Stimulated activated CD4-positive, alpha-beta T cell treated with anti-CD3 and anti-CD28 coated beads, Interleukin-1b, Interleukin-23, amount 100 ng/mL, for 4 hours (primary cell): ENCODE measurements at places on chromosomes 2 and 18.
A peak's percentile ranks its signal among the peaks of the same experiment; 100 is the strongest.

GRCh38 chr2:178829299-178829960, 22.2 kb upstream of the TTN start:
- DNase-seq: no peak

- no peak for DNase-seq
Observed at GRCh38 chr2:120642646-120643045, 93.0 kb upstream of the GLI2 start.

GRCh38 chr2:31372097-31372496, 42.4 kb downstream of the XDH start:
- no peak for DNase-seq

- no peak for DNase-seq
Observed at GRCh38 chr18:32469691-32470459, 807 bp downstream of the GAREM1 start.

GRCh38 chr18:32351032-32351431, 119.7 kb downstream of the GAREM1 start:
- no peak for DNase-seq

DNA sequence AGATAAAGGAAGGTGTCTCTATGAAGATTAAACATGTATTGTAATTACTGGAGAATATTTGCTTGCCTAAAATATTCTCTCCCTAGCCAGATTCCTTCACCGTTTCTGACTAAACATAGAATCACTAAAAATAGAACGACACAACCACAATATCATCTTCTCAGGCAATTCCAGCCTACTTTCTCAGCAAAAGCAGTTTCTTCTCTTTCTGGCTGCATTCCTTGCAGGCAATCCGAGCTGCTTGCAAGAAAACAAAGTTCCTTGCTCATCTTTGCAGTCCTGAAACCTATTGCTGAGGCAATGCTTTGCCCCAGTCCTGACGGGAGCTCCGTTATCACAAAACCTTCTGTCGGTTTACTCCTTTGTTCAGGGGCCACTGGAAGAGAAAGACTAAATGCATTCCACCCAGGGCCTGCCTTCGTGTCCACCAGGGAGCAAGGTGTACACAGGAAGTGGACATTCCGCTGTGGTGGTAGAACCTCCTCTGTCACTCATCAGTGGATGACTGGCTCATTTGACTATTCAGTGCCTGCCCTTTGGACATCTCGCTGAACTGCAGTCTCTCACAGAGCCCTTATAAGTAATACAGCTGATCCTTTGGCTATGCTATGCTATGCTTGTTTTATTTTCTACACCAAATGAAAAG, 239.2 kb upstream of the DOK6 start:
- DNase-seq: no peak

DNA sequence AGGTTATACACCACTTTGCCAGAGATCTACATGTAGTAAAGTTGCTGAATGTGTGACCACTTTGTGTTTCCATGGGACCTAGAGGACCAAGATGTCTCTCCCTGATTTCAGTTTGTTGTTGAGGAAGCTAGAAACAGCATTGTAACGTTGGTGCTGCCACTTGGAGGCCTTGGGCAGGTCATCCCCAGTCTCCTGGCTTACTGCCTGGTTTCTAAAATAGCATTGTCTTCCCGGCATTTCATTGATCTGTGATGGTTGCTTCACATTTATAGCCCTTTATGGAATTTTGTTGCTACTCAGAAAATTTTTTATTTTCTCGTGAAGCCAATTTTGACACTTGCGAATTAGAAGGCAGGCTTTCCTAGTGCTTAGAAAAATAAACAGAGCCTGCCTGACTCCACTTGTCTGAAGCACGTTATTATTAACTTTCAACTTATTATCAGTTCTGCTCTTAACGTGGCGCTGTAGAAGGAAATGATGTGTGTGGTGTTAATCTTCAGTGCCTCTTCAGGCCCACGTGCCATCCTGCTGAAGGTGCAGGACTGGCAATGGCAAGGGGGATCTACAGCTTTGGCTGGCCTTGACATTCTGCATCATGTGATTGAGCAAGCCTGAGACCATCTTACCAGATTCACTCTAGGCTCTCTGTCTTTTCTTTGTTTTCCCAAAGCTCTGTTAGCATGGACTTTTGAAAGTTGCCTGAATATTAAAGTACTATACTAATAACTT, 59.9 kb downstream of the INPP4A start:
- no peak for DNase-seq

GRCh38 chr18:77079954-77080682, 52.5 kb downstream of the MBP start:
- DNase-seq: no peak

- no peak for DNase-seq
Observed at GRCh38 chr2:179129574-179130238, 79.8 kb upstream of the CCDC141 start.

DNA sequence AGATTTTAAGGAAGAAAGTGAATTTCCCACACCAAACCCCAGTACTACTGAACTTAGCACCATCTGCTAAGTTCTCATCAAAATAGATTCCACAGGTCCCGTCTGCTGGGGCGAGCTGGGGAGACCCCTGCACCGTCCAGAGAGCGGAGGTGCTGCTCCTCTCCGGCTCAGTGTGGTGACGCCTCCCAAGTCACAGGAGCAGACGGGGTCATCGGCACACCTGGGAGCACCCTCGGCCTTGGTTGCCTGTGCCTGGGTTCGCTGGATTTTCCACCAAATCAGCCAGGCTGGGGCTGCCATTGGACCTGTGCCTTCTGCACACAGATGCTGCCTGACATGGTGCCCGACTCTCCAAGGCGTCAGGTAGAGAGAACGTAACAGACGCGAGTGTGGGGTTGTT, 141.3 kb downstream of the PXDN start:
- DNase-seq: no peak

- DNase-seq: no peak
Observed at GRCh38 chr2:224433442-224433841, 31.5 kb upstream of the FAM124B start.

- no peak for DNase-seq
Observed at GRCh38 chr2:63876311-63876710, 34.6 kb downstream of the UGP2 start.

DNA sequence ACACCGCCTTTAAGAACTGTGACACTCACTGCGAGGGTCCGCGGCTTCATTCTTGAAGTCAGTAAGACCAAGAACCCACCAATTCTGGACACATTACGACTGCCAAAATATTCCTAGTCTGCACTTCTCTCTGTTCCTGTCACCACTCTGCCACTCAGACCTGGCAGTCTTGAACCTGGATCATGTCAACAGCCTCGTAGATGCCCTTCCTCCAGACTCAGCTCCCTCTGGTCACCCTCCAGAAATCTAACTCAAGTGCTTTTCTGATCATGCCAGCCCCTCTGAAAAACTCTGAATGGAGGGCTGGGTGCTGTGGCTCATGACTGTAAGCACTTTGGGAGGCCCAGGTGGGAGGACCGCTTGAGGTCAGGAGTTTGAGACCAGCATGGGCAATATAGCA, 20.3 kb downstream of the AAK1 start:
- no peak for DNase-seq

GRCh38 chr2:170121689-170122088, 56.3 kb upstream of the MYO3B start:
- DNase-seq: no peak

DNA sequence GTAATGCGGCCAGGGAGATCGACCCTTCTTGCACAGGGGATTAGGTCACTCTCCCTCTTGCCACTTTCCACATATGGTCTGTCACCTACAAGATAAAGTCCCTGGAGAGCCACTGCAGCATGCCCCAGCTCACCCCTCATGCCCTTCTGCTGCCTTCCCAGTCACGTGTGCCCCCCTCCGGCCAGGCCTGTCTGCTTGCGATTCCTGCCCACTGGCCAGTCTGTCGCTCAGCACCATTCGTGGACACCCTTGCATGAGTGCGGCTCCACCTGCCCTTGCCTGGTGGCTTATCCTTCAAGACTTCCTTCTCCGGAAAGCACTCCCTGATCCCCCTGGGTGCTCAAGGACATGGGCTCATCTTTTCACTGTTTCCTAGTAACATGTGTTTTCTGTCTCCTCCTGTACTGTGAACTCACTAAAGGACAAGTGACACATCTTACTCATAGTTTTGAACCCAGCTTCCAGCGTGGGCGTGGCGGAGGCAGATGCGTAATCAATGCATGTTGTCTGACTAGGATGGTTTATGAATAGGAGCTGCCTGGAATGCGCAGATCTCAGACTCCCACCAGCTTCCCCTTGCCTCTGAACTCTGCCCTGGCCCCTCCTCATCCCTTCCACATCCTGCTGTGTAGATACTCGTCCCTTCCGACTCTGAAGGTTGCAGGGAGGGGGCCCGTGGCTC, 7.8 kb upstream of the NT5DC4 start:
- DNase-seq: peak; percentile 23

GRCh38 chr2:134189009-134189720, 64.7 kb upstream of the MGAT5 start:
- no peak for DNase-seq

GRCh38 chr2:235769046-235769445, 275.2 kb downstream of the AGAP1 start:
- no peak for DNase-seq

- no peak for DNase-seq
Observed at GRCh38 chr18:42178376-42179080, 223.5 kb downstream of the PIK3C3 start.

DNA sequence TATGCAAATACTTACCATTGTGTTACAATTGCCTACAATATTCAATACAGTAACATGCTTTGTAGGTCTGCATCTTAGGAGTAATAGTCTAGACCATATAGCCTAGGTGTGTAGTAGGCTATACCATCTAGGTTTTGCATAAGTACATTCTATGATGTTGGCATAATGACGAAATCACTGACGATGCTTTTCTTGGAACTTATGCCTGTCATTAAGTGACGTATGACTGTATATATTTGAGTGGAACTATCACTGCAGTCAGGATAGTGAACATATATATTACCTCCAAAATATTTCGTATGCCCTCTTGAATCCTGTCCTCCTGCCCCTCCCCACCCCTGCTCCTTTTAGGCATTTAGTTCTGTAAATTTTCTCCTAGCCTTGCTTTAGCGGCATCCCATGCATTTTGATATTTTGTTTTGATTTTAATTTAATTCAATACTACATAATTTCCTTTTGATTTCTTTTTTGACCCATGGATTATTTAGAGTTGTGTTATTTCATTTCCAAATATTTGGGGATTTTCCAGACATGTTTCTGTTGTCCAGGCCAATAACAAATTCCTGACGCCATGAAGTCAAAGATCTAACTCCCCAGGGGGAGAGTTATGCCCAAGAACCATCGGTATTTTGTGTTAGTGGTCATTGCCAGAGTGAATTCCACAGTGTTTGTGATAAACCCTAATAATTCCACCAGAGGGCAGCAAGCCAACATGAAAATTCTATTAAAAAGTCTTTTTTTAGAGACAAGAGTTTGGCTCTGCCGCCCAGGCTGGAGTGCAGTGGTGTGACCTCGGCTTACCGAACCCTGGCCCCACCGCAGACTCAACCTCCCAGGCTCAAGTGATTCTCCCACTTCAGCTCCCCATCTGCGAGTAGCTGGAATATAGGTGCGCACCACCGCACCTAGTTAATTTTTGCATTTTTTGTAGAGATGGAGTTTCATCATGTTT, 24.2 kb upstream of the CASP8 start:
- DNase-seq: peak; percentile 48

GRCh38 chr2:116859708-116860107, 954.8 kb upstream of the DDX18 start:
- no peak for DNase-seq

DNA sequence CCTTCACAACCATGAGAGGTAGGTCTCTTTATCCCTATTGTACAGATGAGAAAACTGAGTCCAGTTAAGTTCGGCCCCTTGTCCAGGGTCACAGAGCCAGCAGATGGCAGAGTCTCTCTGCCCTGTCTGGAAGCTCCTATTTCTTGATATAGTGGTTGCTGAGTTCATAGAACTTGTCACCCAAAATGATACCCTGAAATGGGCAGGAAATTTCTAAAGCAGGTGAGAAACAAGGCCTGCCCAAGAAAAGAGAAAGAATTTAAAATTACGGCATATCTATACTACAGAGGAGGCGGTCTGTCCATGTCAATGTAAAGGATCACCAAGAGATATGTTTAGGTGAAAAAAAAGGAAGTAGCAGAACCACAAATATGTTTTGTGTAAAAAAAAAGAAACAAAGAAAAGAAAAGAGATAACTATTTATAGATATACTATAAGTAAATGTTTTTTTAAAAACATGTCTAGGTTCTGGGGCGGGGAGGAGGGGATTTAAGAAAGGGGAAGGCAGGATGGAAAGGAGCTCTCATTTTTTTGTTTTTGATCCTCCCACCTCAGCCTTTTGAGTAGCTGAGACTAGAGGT, 39.8 kb downstream of the MYO7B start:
- no peak for DNase-seq

DNA sequence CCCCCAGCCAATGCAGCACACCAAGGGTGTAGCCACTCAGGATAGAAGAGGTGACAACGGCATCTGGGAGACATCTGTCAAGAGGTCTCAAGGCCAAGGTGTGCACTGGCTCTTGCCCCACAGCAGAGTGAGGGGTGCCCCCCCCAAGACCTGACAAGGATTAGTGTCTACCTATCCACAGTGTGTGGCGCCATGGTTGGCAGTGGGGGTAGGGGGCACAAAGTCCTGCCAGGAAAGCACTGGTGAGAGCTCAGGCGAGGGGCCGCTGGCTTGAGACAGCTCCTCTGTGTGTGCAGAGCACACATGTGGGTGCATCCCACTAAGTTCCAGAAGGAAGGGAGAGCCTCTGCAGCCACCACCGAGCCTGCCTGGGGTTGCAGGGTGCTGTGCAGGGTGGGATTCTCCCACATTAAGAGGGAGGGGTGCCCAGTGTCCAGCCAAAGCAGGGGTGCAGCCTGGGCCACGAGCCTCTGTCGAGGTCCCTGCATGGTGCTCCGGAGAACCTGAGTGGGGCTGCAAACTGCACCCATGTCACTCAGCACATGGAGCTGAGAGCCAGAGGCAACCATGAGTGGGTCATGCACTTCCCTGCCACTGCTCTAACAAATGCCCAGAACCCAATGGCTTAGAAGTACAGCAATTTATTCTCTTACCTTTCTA, 311.2 kb upstream of the HDAC4 start:
- no peak for DNase-seq

DNA sequence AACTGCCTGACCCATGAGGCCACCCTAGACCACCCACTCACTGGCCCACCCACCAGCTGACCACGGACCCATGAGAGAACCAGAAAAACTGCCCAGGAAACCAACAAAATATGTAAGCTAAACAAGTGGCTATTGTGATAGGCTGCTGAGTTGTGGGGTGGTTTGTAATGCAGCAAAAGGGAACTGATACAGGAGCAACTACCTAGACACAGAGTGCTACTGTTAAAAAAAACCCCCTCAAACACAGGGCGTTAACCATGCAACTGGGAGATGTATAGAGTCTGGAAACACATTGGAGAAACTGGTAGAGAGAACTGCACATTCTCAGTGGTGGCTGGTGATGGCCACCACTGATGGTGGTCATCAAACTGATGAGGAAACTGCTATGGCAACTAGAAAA, 206.3 kb upstream of the GYPC start:
- DNase-seq: no peak
